CD4-positive, alpha-beta T cell treated with Interleukin-4 for 1 hour (primary cell): ENCODE measurements at places on chromosomes 1 and 21.
A peak's percentile ranks its signal among the peaks of the same experiment; 100 is the strongest.

GRCh38 chr1:64884261-64885040 lies 81.9 kb downstream of the JAK1 start:
- no peak for DNase-seq

DNA sequence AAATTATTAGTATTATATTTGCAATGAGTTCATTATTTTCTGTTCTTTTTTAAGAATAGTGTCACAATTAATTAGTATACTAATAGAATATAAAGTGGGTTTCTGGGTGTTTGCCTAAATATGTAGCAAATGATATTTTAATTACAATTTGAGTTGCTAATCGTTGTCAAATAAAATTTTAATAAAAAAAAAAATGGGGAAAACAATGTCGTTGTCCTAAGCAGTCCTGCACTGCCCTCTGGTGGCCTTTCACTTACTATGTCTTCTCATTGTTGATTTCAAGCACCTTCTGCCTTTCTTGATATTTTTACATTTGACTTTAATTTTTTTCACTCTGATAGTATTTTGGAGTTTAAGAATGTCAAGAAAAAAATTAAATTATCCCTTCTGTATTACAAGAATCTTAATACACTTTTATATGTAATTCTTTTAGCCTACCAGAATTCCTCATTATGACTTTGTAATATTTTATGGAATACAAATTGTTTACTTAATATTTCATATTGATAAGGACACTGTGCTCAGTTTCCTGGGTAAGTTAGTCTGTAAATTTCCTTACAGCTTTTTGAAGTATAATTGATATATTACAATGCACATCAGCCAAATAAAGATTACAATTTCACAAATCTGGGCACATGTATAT lies 104.5 kb upstream of the FMN2 start:
- DNase-seq = no peak

DNA sequence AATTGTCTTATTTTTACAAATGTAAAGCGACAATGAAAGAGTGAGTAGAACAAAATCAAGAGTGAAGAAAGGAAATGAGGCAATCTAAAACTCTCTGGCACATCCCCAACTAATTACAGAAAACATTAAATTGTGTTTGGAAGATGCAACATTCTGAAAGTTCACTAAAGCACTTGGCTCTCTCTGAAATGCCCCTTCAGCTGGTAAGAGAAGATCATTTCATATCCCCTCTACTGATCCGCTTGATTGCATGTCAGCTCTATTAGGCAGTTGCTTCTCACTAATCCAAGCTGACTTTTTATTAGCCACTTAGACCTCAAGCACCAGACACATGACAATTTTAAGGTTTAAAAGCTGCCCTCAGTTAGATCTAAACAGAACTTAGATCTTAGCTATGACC lies 262.8 kb upstream of the PRMT6 start:
- DNase-seq = no peak

DNA sequence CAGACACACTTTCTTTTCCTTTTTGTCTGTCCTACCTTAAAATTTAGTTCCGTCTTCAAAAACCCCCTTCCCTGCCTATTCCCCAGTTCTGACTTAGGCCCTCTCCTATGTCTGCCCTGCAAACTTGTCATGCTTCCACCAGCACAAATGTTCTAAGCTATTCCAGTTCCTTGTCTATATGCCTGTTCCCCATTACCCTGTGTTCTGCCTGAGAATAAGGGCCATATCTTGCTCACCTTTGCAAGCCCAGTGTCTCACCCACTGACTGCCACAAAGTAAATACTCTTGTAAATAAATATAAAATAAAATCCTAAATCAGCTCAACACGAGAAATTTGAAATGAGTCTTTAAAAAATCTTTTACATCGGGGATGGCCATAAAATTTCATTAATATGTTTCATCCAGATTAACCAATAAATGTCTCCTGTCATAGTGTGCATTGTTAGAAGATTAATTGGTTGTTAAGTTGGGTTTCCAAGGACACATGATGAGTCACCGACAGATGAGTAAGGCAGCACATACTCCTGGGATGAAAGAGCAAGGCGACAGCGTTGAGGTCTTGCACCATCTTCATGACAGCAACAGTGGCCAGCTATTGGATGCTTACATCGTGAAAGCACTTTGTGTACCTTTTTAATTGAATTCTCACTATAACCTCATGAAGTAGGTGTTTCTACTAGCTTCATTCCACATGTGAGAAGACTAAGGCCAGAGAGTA lies 92.6 kb upstream of the NGF start:
- DNase-seq = no peak

- DNase-seq = no peak
Measured at GRCh38 chr1:22341791-22342605, 109.7 kb upstream of the ZBTB40 start.

- no peak for DNase-seq
Measured at GRCh38 chr1:119115311-119115710, 25.1 kb downstream of the WARS2 start.

DNA sequence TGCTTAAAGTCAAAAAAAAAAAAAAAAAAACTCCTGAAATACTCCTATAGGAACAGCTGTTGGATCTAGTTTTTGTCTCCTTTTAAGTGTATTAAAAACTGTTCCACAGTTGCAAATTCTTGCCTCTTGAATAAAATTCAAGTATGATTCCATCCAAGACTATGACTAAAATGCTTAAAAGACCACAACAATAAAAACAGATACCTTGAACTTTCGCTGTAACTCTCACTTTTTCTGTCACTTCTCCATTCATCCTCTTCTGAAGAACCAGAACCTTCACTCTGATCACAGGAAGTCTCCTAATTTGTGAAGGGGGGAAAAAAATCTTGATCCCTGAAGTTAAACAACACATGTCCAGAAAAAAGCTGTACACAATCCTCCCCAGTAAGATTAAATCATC lies 55.0 kb upstream of the PSMG1 start:
- DNase-seq = no peak

GRCh38 chr1:167714098-167714438 lies 7.7 kb upstream of the MPZL1 start:
- no peak for DNase-seq

DNA sequence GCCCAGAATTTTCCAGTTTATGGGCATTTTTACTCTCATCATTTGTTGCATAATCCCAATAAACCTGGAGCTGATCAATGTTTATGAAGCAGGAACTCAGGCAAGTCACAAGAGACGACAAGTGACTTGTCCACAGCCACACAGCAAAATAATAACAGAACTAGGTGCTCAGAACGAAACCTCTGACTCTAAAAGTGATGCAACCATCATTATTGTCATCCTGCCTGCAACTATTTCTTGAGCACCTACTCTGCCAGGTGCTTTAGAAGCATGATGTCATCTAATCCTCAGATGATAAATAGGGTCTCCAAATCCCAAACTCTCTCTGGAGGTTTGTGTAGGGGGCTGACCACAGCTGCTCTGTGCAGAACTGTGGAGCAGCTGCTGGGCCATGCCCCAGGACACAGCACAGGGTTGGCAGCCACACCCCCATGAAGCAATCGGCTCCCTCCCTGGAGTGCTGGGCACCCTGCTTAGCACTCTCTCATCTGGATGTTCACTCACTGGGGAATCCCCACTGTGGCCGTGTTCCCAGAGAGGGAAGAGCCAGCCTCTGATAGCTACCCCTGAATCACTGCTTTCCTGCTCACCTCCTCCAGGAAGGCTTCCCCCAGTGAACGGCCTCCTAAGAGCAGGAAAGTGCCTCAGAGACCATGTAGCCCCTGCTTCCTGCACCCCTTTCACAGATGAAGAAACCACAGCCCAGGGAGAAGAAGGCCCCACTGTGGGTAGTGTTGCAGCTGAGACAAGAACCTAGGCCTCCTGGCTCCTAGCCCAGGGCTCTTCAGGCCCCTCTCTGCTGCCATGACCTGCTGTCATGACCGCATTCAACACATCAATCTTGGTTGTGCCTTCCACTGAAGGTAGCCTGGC lies 2.1 kb downstream of the TTC22 start:
- DNase-seq = peak; percentile 18

GRCh38 chr1:156911577-156912298 lies 8.7 kb upstream of the LRRC71 start:
- no peak for DNase-seq

- DNase-seq = no peak
Measured at GRCh38 chr1:21001042-21001441, 175.7 kb downstream of the EIF4G3 start.

DNA sequence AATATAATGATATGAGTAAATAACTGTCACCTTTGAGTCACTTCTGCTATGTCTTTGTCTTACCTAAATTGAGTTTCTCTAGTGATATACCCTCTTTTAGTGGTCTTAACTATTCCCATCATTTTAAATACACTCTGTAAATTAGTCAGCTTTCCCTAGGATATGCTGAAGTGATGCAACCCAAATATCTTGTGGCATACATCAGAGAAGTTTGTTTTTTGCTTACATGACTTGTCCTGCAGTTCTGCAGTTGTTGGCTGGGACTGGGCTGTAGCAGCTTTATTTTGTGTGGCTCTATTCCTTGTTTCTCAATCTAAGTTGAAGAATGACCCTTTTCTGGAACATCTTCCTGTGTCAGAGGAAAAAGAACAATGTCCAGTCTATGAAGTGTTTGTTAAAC lies 76.4 kb downstream of the TTC3 start:
- no peak for DNase-seq

DNA sequence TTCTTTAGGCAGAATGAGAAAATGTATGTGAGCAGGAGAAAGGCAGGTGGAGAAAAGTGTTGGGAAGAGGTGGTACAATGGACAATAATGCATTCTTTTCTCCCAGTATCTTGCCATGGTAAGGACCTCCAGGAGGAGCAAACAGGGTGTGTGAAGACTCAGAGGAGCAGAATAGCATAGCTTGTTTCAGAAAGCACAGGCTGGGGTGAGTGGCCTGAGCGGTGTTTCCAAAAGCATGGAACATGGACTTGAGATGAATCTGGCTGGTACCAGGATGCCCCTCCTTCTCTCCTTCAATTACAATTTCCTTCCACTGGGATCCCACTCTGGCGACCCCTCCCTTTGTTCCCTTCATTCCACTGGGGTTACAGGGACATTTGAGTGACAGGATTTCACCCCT lies 123.4 kb upstream of the TNR start:
- DNase-seq = no peak

DNA sequence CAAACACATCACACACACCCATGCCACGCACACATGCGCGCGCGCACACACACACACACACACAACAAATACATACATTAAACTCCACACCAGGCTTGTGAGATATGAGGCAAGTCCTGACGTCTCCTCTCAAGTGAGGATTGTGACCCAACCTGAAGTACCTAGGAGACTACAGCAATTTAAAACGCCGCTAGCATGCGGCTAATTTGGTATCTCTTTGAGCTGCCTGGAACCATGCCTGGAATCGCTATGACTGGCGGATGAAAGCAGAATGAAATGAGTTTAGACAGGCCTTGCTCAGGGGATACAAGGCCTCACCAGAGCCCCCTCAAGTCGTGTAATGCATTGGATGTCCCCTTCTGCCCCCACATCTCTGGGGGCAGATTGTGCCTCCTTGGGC lies 1.6 kb upstream of the RAB7B start:
- no peak for DNase-seq

DNA sequence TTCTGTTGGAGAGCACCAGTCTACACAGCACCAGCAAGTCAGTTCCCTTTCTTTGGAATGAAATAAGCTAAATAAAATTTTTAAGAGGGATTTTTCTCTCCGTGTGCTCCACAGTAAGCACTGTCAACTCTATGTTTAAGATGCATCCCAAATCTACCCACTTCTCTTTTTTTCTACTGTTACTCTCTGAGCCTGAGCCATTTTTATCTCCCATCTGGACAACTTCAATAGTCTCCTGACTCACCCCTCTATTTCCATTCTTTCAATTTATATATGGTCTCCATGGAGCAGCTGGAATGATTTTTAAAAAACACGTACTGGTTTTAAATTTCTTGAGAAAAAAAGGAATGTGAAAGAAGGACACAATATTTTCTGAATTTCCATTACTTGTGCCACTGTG lies 24.7 kb upstream of the CCT8 start:
- DNase-seq = no peak

- peak; percentile 52 for DNase-seq
Measured at GRCh38 chr1:87325982-87326738, 2.5 kb upstream of the LMO4 start.

DNA sequence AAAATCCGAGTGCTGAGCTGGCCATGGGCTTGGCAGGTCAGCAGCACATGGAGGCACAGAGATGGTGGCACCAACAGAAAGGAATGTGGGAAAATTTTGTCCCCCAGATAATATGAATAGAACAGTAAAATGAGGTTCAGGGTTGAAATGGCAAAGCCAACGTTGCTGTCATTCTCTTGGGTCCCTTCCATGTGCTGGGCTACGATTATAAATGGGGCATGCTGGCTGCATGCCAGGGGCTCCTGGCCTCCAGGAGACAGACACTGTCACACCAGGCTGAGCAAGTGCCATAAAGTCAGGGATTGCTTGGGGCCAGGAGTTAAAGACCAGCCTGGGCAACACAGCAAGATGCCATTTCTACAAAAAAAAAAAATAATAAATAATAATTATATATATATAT lies 77.1 kb downstream of the TOMM20 start:
- no peak for DNase-seq
